Kidney glomerular epithelial cell (primary cell): ENCODE measurements at places on chromosomes 7 and 10.
A peak's percentile ranks its signal among the peaks of the same experiment; 100 is the strongest.

GRCh38 chr10:117221156-117221711 lies 19.7 kb upstream of the SLC18A2 start:
- peak; percentile 83 for DNase-seq

DNA sequence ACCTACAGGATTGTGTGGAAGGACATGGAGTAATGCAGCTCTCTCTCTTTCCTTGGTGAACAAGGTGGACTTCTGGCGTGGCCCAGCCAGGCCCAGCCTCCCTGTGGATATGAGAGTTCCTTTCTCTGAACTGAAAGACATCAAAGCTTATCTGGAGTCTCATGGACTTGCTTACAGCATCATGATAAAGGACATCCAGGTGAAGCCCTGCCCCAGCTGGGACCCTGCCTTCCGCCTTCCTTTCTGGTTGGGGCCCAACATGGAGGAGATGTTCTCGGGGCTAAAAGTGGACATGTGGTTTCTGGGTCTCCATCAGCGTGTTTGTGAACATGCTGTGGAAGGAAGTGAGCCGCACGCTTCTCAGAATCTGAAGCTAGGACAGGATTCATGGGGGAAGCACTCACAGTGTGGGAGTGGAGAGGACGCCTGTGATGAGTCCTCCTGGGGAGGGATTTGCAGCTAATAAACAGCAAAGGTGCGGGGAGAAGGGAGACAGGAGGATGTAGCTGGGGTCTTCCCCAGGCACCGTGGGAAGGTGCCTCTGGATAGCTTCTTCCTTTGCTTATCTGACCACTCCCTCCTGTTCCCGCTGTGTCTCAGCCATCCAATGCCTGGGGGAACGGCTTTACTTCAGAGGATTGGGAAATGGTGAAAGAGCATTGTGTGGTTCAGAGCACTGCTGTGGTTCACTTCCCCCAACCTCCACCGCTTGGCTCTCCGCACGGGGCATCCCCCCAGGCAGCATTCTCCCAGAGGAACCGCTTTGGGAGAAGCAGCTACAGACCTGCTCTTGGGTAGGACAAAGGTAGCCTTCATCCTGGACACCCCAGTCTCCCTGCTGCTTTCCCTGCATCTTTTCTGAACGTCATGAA lies 5.5 kb downstream of the CPA5 start:
- DNase-seq = no peak

DNA sequence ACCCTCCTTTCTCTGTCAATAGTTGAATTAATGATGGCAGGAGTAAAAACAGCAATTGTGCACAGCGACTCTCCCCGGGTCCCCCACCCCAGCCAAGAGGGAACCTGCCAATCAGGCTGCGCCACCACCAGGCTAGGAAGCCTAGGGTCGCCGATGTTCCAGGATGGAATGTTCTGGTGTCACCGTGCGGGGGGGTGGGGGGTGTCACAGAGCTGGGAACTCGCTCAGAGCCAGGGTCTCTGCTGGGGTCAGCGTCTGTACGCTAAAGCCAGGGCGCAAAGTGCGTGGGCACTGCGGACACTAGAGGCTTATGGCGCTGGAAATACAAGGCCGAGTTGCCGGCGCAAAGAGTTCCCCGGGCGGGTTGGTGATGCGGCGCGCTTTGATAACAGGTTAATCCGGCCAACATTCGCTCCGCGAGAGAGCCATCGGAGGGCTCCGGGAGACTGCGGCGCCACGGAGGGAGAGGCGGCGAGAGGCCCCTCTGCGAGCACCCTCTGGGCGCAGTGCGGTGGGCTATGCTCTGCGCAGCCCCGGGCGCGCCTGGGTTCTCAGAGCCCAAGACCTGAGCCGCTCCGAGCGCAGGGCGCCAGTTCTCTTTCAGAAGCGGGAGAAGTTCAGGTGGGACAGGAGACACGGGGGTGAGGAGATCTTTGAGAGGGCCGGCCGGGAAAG lies 192.3 kb downstream of the EMX2 start:
- no peak for DNase-seq

DNA sequence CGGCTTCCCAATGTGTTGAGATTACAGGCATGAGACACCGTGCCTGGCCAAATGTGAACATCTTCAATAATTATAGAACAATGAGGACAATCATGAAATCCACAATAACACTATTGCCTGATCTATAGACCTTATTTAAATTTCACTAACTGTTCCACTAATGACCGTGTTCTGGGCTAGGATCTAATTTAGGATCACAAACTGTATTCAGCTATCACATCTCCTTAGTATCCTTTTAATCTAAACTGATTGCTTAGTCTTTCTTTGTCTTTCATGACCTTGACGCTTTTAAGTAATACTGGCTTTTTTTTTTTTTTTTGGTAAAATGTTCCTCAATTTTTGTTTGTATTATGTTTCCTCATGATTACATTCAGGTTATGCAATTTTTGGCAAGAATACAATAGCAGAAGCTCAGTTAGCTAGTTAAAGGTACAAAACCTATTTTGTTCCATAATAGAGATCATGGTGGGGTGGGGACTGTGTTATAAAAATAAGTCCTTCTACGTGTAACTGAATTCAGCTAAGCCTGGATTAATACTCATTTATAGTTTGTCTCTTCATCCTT lies 158.4 kb downstream of the AOAH start:
- DNase-seq = no peak

GRCh38 chr10:87613751-87614150 lies 45.9 kb upstream of the PAPSS2 start:
- DNase-seq = no peak

DNA sequence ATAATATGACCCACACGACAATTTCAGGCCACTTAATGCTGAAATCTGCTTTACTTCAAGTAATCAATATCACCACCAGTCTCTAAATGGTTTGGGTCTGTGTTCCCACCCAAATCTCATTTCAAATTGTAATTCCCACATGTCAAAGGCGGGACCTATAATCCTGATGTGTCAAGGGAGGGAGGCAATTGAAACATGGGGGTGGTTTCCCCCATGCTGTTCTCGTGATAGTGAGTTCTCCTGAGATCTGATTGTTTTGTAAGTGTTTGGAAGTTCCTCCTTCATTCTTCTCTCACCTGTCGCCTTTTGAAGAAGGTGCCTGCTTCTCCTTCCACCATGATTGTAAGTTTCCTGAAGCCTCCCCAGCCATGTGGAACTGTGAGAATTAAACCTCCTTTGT lies 178.4 kb downstream of the CRPPA start:
- DNase-seq = no peak

GRCh38 chr10:77964811-77965210 lies 38.3 kb upstream of the DLG5 start:
- DNase-seq = no peak

- DNase-seq = peak; percentile 13
Observed at GRCh38 chr7:82183634-82184033, 259.9 kb downstream of the CACNA2D1 start.

- DNase-seq = no peak
Observed at GRCh38 chr10:22611425-22612115, 102.8 kb downstream of the PIP4K2A start.

- no peak for DNase-seq
Observed at GRCh38 chr10:45375716-45376231, 1.8 kb downstream of the ALOX5 start.

- no peak for DNase-seq
Observed at GRCh38 chr10:43912469-43912868, 263.8 kb upstream of the ZNF32 start.

DNA sequence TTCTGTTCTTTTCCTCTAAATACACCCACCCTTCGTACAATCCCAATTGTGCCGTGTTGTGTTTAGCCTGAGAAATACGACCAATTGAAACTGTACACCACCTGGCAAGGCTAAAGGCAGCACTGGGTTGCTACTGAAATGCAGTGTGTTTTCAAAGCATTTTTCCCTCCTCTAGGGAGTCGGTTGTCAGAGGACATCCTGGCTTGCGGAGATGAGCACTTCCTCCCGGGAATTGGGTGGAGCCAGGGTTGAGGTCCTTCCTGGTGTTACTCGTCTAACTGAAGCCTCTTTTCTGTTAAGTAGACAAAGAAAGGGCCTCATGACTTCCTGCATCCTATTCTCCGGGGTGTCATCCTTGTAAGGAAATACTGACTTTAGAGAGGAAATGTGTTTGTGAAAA lies 133.5 kb downstream of the MTPAP start:
- DNase-seq = no peak

DNA sequence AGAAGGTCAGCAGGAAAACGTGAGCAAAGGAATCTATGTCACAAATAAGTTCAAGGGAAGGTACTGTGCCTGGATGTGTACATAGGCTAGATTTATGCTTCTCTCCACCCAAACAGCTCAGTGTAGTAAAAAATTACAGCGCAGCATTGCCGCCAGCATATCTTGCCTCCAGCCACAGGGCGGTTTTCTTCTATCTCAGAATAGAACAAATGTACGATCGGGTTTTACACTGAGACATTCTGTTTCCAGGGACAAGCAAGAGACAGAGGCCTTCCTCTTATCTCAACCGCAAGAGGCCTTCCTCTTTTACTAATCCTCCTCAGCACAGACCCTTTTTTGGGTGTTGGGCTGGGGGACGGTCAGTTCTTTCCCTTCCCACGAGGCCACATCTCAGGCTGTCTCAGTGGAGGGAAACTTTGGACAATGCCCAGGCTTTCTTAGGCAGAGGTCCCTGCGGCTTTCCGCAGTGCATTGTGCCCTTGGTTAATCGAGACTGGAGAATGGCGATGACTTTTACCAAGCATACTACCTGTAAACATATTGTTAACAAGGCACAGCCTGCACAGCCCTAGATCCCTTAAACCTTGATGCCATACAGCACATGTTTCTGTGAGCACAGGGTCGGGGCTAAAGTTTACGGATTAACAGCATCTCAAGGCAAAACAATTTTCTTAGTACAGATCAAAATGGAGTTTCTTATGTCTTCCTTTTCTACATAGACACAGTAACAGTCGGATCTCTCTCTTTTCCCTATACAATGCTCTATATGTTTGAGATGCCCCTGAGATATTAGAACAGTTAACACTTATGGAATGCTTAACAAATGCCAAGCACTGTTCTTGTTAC lies 11.6 kb upstream of the ABHD11 start:
- DNase-seq = no peak

DNA sequence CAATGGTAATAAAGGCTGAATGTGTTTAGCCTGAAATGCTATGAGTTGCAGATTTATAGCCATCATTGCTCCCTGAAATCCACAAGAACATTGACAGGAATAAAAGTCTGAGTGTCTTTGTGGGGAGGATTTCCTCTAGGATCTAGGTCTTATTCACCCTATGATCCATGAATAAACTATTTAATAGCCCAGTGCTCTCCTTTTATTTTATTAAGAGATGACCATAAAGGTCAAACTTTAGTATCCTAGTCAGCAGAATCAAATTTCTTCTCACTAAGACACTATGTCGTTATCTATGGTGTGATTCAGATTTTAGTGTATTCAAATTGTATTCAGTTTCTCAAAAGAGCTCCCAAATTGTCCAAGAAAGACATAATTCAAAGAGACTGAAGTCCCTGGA lies 67.8 kb upstream of the AKR1E2 start:
- no peak for DNase-seq
